ENCODE measurements at places on chromosomes 13 and 19.

DNA sequence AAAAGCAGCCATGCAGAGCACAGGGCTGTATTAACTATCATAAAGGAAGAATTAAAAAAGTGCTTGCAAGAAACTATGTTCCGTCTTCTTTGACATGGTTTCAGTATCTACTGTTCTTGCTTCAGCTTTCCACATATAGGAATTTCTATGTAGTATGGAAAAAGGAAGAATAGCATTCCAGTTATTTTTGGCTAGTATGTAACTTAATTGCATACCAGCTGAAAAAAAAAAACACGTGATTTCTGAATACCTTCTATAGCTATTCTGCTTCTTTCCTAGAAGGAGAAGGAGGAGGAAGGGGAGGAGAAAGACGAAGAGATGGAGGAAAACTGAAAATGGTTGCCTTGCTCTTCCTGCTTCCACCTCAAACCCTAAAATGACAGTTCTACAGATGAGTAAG lies 619.0 kb downstream of the KCTD12 start:
- no peak for DNase-seq

DNA sequence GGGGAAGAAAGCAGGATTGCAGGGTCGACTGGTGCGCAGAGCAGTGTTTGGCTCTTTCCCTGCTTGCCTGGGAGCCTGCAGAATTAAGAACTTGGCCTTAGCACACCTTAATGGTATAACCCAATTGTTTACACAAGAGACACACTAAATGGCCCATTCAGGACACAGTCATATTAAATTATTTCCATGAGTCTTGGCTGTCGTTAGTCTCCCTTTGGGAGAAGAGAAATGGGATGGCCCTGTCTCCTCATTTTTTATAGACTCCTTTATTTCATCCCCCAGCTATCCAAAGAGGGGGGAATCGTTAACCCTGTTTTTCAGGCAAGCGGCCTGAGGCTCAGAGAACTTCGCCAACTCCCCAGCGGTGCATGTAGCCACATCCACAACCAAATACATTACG lies 282.5 kb downstream of the SUCLA2 start:
- no peak for DNase-seq

- DNase-seq, result no peak
Observed at GRCh38 chr13:106523576-106523975, 11.9 kb downstream of the EFNB2 start.

GRCh38 chr13:32423592-32423991 lies 4.3 kb downstream of the N4BP2L1 start:
- DNase-seq, result no peak

- peak; percentile 99 for DNase-seq
Observed at GRCh38 chr19:23249911-23250649, at the start of gene ZNF724. ZNF724 (minus strand) TSS chr19:23250394; CDS start chr19:23250242, 152 bp downstream.

DNA sequence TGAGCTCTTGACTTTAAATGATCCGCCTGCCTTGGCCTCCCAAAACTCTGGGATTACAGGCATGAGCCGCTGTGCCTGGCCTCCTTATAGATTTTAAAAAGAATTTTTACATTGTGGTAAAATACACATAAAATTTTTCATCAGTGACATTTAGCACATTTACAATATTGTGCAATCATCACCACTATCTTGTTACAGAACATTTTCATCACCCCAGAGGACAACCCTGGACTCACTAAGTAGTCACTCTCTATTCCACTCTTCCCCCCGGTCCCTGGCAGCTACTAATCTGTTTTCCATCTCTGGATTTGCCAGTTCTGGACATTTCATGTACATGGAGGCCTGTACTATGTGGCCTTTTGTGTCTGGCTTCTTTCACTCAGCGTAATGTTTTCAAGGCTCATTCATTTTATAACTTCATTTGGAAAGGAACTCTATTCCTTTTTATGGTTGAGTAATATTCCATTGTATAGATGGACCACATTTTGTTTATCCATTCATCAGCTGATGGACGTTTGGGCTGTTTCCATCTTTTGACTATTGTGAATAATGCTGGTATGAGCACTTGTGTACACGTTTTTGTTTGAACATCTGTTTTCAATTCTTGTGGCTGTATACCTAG lies 19.9 kb downstream of the MEGF8 start:
- no peak for DNase-seq

DNA sequence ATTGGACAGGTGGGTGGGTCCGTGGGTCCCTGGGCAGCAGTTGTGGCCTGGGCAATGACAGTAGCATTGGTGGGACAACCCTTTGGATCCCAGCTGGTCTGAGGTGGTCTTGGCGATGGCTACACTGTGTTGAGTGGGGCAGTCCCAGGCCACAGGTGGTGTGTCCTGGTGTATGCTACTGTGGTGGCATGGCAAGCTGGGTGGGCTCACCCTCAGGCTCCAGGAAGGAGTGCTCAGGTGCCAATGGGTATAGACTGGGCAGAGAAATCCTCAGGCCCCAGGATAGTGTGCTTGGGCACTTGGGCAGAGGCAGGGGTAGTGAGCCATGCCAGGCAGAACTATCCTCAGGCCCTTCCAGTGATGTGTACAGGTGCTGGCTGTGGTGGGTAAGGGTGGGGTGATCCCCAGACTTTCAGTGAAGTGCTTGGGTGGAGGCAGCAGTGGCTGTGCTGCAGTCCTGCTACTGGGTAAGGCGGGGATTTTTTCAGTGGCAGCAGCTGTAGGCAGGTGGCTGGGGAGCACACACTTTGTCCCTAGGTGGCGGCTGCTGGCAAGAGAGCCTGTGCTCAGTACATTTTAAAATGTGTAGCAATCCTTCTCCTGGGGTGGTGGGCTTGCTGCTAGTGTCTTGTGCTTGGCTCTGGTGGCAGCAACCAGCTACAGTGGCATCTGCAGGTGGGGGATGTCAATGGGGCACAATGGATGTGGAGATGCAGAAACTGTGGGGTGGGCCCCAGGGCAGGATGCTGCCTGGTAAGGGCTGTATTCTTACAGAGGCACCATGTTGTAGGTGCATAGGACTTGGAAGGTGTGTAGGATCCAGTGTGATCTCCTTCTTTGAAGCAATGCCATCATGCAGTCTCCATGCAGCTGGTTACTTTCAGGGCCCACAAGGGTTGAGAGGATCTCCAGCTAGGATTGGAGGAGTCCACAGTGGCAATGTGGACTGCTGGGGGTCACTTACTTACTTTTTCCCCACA lies 64.9 kb downstream of the DNAJC3 start:
- DNase-seq, result no peak

DNA sequence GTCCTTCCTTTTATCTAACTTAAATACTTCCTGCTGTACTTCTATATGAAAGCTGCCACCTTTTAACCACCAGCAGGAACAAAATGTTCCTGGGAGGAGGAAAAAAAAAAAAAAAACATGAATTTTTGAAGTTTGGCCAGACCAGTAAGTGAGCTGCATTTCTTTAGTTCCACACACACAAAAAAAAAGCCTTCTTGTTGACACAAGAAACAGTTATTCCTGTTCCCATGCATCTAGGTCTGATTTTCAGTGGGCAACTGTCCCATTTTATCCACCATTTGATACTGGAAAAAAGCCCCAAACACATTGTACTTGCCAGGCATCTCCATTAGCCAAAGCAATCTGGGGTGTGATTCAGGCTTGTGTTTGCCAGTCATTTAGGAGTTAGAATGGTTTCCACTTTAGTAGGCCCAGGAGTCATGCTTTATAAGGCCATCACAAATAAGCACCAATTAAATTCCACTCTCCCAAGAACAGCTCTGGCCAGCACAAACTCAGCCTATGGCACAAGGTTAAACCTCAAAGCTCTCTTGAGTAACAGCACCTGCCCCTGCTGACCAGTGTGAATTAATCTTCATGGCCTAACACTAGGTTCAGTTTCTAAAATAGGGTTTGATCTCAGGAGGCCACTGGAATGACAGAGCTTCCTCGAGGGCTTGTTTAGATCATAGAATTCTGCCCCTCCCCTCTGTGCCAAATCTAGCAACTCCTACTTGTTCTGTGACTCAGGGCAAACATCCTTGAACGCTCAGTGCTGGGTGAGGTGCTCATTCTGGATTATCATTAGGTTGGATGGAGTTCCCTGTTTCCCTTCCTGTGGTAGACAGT lies 67.1 kb downstream of the NUFIP1 start:
- no peak for DNase-seq

DNA sequence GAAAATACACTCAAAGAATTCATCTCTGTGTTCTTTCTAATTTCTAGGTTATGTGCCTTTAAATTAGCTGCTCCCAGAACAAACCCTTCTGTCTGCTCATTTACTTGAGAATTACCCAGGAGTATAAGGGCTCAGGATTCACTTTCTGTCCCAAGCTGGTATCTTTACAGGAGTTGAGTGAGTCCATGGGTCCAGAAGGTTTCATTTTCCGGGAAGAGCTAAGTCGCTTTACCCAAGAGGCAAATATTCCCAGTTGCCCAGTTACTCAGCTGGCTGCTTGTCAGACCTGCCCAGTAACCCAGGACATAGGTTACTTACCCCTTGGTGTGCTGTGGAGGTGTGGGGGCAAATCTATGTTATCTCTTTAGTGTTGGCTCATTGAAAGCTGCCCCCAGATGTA lies 47.3 kb downstream of the DHRS12 start:
- DNase-seq, result no peak

GRCh38 chr13:85659493-85659892 lies 139.7 kb downstream of the SLITRK6 start:
- no peak for DNase-seq

GRCh38 chr13:50220938-50221337 lies 205.7 kb downstream of the KCNRG start:
- DNase-seq, result no peak

GRCh38 chr13:75347925-75348324 lies 134.0 kb downstream of the TBC1D4 start:
- no peak for DNase-seq

GRCh38 chr19:15187026-15188007 lies 13.5 kb downstream of the NOTCH3 start:
- DNase-seq, result peak; percentile 82

- peak; percentile 83 for DNase-seq
Observed at GRCh38 chr19:13588957-13589833, 82.9 kb upstream of the CACNA1A start.

DNA sequence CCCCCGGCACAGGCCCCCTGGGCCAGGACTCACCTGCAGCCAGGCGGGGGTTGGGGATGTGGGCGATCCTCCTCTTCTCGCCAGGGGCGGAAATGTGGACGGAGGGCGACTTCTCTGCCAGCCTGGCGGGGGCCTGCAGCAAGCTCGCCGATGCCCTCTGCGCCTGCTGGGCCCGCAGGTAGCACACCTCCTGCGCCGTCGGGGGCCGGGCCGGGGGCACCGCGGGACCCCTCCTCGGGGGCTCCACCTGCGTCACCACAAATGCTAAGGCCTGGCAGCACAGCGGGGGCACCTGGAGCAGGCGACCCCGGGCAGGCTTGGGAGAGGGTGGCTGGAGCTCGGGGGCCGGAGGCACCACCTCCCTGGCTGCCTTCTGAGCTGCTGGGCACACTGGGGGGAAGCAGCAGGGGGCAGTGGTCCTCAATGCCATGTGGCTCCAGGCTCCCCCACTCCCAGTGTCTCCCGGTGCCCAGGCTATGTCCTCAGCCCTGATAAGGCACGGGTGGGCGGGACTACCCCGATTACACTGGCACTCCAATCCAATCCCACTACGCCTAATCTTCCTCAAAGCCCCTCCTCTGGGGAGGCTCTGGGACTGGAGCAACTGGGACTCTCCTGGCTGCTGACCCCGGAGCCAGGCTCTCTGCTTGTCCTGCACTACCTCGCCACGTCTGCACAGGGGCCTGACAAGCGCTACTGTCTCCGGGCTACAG lies 11.6 kb upstream of the ATP8B3 start:
- no peak for DNase-seq

DNA sequence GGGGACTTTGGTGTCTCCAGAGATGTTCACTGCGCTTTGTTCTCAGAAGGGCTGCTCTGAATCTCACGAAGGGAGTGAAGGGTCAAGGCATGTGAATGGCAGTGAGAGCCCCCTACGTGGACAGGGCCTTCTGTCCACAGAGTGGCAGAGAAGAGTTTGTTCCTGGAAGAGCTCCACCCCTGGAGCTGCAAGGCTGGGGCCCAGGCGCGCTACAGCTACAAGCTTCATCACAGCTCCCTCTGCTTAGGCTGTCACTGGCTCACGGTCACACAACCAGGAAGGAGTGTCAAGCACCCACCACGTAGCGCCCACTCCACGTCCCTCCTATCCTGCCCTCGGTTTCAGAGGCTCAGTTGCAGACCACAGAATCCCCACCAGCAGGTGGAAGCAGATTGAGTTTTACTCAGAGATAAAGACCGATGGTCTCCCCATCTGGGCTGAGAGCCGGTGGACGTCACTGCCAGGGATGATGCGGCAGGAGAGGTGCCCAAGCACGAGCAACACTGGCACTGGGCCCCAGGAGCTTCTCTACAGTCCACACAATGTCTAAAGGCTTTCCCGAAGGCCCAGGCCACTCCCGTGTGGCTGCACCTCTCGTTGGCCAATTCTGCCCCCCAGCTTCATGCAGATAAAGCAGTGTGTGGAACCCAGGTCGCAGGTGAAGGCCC lies 23.0 kb upstream of the TFDP1 start:
- DNase-seq, result no peak

- DNase-seq, result peak; percentile 63
Observed at GRCh38 chr19:35872180-35872579, 3.8 kb downstream of the APLP1 start.

- no peak for DNase-seq
Observed at GRCh38 chr13:57970404-57970803, 338.9 kb downstream of the PCDH17 start.

DNA sequence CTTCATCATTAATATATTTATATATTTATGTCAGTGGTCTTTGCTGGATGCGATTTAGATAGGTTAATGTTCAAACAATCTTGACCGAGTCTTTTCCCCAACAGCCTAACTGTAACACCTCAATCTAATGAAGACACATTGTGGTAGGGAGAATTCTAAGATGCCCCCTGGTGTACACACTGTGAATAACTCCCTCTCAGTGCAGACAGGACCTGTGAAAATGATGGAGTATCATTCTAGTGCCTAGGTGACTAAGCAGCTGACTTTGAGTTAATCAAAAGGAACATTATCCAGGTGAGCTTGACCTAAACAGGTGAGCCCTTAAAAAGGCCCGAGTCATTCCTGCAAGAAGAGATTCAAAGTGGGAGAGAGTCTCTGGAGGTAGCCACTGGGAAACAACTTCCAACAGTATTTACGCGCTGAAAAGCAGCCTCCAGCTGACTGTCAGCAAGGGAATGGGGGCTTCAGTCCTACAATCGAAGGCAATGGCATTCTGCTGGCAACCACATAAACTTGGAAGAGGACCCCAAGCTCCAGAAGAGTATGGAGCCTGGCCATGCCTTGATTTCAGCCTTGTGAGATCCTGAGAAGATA lies 28.0 kb upstream of the KBTBD7 start:
- DNase-seq, result peak; percentile 79

DNA sequence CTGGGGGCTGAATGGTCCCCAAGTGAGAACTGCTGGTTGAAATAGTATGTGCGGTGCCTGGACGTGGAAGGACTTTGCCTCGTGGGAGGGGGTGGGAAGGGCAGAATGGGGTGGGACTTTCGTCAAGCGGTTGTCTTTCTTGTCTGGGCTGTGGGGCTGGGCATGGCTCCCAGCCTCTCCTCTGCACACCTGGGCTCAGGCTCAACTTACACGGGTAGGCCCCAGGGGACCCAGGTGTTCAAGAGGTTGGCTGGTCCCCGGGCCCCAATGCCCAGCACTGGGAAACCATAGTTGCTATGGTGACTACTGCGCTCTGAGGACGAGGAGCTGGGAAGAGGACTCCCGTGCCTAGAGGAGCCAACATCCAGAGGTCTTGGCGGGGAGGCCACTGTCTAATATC lies 7.3 kb downstream of the NWD1 start:
- no peak for DNase-seq

Data from GM23338 (cell line).